ENCODE measurements at places on chromosomes 3 and 15.

DNA sequence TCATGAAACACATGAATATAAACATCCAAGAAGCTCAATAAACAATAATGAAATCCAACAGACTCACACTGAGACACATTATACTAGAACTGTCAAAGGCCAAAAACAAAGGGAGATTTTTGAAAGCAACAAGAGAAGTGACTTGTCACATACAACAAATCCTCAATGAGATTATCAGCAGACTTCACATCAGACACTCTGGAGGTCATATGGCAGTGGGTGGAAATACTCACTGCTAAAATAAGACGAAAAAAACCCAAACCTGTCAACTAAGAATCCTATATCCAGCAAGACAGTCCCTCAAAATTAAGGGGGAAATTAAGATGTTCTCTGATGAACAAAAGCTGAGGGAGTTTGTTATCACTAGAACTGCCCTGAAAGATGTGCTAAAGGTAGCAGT is 125.4 kb upstream of the MELTF start:
- DNase-seq = no peak

GRCh38 chr3:120446891-120447668 is 3.7 kb downstream of the FSTL1 start:
- DNase-seq = no peak

DNA sequence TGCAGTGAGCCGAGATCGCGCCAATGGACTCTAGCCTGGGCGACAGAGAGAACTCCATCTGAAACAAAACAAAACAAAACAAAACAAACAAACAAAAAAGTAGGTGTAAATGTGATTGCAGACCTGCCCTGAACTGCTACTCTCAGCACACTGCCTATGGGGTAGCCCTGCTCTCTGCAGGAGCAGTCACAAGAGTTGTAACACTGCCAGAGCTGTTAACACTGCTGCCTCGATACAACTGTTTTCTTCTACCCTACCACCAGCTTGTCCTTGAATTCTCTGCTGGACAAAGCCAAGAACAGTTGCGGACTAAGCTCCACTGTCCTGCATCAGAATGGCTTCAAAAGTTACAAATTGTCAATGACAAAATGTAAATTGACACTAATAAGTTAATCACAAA is 89.3 kb downstream of the ALCAM start:
- no peak for DNase-seq

GRCh38 chr15:88608607-88609181 is 12.4 kb upstream of the AEN start:
- no peak for DNase-seq

GRCh38 chr3:172973799-172974198 is 167.2 kb downstream of the SPATA16 start:
- DNase-seq = no peak

GRCh38 chr3:60697132-60697531 is 554.1 kb downstream of the FHIT start:
- DNase-seq = no peak

Measured in breast epithelium (tissue), 4 donors.